ENCODE measurements at places on chromosomes 1 and 21.

- DNase-seq = no peak
These were observed 36.5 kb upstream of the USH2A start for GRCh38 chr1:216459651-216460207.

DNA sequence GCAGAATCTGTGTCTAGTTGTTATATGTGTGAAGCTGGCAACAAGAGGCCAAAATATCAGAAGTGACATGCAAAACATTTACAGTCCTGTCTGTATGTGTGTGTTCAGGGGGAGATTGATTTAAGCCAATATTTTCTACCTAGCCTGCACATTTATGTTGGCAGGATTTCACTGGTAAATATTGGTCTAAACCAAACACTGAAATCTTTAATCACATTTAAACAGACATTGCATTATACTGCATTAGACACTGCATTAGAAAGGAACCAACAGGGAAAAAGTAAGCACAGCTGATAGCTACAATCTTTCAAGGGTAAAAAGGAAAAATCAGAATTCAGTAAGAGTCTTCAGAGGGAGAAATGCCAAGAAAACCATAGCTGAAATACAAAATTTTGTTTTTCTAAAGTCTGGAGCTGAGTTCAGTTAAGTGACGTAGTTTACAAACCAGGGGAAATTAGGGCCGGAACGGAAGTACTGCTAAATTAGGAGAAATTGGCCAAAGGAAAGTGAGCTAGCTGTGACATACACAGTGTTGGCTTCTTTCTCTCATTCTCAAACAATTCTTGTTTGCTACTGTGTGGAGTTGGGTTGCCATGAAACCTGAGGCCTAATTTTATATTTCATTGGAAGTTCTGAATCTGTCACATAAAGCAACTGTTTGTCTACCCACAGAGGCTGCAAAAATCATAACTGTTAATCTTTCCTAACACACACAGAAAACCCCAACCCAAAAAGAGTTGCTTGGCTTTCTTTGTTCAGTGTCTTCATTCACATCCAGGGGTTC is 217.3 kb upstream of the SGIP1 start:
- DNase-seq = no peak

GRCh38 chr1:151371370-151372057 is 991 bp downstream of the SELENBP1 start:
- no peak for DNase-seq

- no peak for DNase-seq
These were observed 61.1 kb upstream of the GPR88 start for GRCh38 chr1:100476735-100477290.

DNA sequence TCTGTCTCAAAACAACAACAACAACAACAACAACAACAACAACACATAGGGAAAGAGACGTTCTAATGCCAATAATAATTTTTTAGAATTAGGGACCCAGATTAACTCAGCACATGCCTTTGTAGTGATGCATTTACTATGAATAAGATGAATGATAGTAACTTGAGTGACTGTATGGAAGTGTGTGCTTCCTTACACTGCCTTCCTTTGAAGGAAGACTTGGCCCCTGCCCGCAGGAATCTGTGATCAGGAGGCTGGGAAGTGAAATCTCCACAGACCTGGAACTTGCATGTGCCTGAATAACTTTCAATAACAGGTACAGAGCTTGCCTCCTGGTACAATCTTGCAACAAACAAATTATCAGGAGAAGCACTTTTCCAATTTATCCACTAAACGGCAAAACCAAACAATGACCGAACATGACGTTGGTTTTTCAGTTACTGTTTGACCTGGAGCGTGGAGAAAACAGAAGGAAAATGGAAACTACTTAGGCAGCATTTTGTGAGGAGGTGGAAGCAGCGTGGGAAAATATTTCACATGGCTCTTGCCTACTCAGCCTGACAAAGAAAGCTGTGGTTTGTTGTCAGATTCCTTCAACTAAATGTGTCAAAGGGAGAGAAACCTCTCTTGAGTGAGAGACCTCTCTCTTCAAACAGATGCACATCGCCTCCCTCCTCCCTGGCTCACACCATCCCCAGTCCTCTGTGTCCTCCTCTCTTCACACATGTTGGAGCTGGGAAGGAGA is 10.1 kb upstream of the ABCA4 start:
- no peak for DNase-seq

GRCh38 chr1:83067954-83068353 is 931.0 kb downstream of the TTLL7 start:
- no peak for DNase-seq

DNA sequence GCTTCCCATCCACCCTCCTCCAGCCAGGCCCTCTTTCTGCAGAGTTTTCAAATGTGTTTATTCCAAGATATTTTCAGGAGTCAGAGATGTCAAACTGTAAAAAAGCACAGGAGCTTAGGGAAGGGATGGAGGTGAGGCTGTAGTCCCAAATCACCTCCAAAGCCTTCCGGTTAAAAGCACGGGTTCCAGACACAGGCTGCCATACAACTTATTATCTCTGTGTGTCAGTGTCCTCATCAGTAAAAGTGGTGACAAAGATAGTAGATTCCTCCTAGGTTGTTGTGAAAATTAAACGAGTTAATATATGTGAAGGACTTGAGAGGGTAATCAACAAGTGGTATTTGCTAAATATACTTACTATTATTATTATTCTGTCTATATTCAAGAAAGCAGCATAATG is 15.1 kb downstream of the S100A7A start:
- DNase-seq = no peak

GRCh38 chr1:19467199-19468187 is 17.8 kb downstream of the CAPZB start:
- no peak for DNase-seq

- DNase-seq = no peak
These were observed 16.0 kb upstream of the FRRS1 start for GRCh38 chr1:99782397-99782796.

DNA sequence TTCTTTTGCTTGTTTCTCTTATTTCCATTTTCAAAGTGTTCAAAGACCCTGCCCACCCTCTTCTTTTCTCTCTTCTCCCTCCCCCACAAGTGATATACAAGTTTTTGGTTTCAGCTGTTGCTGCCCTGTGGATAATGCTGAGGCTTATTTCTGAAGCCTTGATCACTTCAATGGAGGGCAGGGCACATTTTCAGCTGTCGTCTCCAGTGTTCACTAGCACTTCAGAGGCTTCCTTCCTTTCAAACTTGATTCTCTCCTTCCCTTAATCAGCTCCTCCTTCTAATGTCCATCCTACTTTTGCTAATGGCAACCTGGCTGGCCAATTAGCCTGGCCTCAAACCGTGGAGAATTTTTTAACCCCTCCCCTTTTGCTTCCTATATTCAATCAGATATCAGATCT is 435.7 kb upstream of the RUNX1 start:
- no peak for DNase-seq

GRCh38 chr1:37945251-37945650 is 1.6 kb downstream of the INPP5B start:
- no peak for DNase-seq

DNA sequence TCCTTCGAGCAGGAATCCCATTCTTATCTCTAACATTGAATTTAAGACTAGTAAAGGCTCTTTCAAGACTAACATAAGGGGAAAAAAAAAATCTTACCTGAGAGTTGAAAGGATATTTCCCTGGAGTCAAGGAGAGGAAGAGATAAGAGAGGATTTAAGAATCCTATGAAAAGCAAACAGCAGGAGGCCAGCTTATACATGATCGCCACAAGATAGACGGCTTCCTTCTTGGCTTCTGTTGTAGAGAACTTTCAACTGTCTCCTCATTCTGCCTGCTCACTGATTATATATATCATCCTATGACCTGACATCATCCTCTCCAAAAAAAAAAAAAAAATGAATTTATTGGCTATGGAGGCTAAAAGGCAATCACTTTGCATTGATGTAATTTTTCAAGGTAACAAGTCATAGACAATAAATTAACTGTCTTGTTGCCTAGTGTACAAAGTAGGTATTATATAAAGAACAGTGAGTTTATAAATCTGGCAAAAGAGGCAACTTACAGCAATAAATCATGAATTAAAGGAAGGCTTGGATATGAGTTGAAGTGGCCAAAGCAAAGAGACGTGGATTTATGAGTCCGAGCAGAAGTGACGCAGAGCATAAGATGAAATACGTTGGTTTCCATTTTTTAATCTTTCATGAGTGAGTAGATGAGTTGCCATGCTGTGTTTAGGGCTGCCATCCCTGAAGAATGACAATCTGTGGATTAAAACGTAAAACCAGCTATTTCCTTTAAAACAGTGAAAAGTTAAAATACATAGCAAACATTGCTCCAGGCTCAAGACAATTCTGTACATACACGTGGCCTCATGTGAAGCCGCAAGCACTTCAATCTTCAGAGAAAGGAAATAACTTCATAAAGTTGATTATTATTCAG is at the start of gene UTS2:
TSS of gene UTS2 (minus strand) at position 262 of the 880 bp plus-strand sequence. CDS start at position 200, 62 bp downstream.
- DNase-seq = no peak

- DNase-seq = no peak
These were observed 33.3 kb downstream of the BMP8A start for GRCh38 chr1:39524591-39525365.

- no peak for DNase-seq
These were observed 36.0 kb upstream of the ADGRL4 start for GRCh38 chr1:79042539-79042938.

DNA sequence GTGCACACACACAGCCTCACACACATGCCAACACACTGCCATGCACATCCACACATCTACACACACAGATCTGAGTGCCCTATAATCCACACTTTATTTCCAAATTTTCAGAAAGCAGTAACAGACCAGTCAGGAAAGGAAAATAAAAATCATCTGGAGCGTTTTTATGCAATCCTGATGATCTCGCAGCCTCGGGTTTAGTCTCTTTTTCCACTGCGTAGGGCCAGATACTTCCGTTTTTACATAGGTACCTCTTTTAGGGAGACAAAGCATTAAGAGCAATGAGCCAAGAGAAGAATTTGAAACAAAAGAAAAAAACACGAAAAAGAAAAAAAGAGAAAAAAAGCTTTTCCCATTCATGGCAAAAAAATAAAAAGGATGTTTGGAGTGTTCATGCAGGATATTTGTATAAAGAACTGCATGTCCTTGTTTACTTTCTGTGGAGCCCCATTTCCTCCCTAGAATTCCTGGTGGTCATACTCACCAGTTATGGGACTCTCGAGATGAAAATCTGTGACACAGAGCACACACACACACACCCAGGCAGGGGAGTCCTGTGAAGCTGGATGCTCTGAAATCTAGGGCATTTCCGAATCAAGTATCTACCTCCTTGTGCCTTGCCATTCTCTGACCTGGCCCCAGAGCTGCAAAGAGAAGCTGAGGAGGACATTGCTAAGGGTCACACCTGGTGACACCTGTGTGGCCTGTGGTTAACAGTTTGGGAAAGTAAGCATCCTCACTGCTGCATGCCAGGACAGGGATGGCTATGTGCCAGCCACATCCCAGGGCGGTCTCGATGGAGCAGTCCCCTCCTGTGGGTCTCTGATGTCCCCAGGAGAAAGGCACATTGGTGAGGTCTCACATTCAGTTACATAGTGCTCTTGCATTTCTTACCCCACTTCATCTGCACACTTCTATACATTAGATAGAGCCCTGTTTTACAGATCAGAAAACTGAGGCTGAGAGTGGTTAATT is 83.6 kb downstream of the RUNX1 start:
- DNase-seq = no peak

DNA sequence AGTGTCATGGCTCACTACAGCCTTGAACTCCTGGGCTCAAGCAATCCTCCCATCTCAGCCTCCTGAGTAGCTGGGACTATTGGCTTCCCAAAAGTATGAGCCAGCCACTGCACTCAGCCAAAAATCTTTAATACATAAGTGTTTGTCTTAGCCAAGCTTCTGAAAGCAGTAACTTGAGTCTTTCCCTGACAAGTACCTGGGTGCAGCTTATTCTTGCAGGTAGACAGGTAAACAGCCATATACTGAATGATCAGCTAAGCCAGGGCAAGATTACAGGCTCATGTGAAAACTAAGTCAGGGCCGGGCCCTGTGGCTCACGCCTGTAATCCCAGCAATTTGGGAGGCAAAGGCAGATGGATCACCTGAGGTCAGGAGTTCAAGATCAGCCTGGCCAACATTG is 7.8 kb downstream of the MEAF6 start:
- no peak for DNase-seq

- no peak for DNase-seq
These were observed 258.1 kb downstream of the SDCCAG8 start for GRCh38 chr1:243513726-243514491.

GRCh38 chr1:46301406-46301807 is 2.0 kb downstream of the LRRC41 start:
- no peak for DNase-seq

GRCh38 chr1:207849646-207850045 is 61.3 kb downstream of the CD34 start:
- DNase-seq = no peak
